NCI-H1105 treated with DMSO at 0.1 percent for 48 hours (cell line): ENCODE measurements at places on chromosomes 2 and 18.

GRCh38 chr2:134421556-134422328, 167.9 kb downstream of the MGAT5 start:
- no peak for DNase-seq

DNA sequence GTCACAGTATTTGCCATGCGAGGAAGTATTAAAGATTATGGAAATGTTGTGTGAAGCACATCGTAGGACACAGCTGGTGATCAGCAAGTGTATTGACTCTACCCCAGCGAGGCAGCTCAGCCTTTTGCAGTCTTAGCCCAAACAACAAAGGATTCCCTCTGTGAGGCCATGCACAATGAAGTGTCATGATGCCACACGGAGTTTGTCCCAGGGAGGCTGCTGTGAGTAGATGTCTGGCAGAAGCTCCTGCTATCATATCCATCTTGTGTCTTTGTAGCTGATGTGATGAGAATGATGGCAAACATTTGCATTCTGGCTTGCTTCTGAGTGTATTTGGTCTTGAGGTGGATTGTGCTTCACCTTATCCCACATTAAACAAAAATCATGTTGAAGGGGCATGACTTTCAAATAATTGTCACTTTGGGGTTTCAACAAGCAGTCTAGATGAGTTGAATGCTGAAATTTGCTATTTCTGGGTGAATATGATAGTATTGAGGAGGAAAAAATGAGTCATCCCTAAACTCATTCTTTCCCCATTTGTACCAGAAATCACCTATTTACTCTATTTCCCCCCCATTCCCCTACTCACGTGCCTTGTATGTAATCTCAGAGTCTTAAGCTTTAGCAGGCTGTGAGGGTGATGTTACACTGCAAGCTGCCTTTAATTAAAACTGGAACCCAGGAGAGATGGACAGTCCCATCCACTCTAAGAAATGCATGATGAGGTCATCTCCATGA, 273.5 kb downstream of the RNF144A start:
- DNase-seq, result no peak

DNA sequence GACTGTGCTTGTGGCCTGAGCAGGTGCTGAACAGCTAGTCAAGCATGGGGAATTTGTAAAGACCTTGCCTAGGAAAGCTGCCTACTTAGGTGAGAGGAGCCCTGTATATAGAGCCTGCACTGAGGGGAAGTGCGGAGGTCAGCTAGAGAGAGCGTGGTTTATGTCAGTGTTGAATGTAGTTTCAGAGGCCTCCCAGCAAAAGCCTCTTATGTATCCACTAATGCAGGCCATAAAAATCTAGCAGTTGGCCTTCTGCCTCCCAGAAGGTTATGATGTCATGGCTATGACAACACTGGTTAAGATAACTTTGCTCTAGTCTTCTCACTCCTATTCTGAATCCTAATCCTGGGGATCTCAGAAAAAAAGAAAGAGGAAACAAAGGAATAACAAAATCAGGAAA, 88.9 kb downstream of the ASXL3 start:
- DNase-seq, result no peak

DNA sequence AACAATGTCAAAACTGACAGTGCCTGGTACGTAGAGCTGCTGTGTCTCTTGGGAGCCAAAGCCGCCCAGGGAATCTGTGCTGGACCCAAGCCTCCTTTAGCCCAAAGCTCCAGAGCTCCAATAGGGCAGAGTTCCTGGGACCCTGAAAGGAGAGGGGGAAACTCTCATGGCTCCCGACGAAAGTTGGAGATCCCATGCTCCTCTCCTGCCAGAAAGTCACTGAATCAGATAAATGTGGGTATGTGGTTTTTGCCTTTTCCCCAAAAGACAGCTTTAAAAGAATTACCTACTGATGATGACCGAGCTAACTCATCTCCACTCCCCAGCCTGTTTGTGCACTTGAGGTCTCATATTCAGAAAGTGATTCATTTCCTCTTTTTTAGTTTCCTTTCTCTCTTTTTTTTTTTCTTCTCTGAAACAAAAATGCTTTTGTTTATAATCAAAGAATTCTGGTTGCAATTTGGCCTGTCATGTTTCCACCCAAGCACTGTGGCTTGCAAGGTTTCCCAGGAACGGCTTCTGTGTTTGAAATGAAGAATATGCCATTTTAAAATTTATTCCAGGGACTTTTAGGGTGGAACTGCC, 14.1 kb upstream of the PMAIP1 start:
- no peak for DNase-seq

DNA sequence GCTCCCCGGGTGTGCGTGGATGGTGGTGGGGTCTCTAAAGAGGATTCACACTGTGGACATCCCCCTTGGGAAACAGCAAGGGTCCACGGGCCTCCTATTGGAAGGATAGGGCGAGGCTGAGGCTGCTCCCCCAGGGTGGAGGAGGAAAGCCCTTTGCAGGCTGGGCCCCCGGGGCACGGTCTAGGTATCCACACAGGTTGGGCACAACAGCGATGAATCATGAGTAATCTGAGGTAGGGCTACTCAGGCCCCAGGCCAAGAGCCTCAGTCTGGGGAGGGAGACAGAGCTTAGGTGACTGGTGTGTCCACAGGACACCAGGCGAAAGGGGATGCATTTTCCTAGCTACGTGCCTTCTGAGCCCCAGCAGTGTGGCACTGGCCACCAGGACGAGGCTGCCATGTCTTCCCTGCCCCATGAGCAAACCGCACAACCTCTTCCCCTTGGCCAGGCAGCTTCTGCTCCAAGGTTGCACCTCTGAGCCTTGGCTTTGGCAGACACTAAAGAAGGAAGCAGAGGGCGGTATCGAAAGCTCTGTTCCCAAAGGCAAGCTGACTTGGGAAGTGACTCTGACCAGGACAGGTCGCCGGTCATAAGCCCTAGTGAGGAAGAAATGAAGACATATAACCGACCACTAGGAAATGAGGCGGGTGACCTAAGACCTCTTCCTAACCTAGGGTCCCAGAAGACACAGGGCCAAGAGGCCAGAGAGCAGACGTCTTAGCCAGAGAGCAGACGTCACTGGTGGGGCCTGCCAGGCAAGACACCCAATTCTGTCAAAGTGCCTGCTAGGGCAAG, 14.6 kb upstream of the SEMA4C start:
- DNase-seq, result no peak

DNA sequence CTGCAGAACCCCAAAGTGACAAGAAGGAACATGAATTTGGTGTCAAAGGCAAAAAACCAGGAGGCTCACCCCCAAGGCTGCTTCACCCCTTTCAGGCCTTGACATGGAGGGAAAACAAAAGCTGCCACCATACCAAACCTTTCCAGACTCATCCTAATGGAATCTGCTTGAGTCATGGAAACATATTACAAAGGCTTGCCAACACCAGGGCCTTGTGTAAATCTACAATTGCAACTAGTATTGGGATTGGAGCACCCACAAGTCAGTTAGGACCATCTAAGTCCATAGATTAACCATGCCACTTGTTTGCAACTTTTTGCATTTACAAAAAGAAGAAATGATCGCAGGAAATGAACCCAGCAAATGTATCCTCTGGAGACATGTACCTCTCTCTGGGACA, 297.6 kb downstream of the CDCA7 start:
- DNase-seq, result no peak

- DNase-seq, result no peak
Measured at GRCh38 chr2:133953524-133953923, 300.3 kb upstream of the MGAT5 start.

- DNase-seq, result no peak
Measured at GRCh38 chr2:98823196-98824170, 92.6 kb upstream of the MGAT4A start.

GRCh38 chr2:168525020-168525419, 68.9 kb downstream of the CERS6 start:
- no peak for DNase-seq

DNA sequence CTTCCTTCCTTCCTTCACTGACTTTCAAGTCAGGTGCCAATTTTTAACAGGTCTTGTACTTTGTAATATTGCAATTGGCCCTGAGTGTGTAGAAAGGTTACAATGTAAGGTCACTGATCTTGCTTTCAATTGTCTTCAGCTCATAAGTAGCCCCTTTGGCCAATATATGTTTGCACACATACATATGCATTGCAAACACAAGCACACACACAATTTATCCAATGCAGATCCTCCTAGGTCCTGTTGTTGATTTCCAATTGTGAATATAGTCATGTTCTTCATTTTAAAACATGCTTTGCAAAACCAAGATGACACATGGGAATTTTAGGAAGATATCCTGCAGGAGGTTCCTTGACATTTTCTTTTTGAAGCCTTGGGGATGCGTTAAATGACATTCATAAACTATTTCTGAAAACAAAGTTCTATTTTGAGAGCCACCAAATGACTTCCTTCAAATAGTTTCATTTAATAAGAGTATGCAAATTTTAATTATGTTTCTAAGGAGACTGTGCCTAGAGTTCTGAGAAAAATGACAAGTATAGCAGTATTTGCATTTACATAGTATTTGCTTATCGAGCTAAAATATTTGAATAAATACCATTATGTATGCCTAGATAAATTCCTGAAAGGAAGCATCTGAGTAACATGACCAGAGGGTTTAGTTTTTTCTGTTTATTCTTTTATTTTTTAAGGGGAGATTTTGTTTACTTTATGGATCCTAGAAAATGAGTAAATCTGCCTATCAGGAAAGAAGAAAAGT, 117.1 kb upstream of the TMEFF2 start:
- DNase-seq, result no peak

DNA sequence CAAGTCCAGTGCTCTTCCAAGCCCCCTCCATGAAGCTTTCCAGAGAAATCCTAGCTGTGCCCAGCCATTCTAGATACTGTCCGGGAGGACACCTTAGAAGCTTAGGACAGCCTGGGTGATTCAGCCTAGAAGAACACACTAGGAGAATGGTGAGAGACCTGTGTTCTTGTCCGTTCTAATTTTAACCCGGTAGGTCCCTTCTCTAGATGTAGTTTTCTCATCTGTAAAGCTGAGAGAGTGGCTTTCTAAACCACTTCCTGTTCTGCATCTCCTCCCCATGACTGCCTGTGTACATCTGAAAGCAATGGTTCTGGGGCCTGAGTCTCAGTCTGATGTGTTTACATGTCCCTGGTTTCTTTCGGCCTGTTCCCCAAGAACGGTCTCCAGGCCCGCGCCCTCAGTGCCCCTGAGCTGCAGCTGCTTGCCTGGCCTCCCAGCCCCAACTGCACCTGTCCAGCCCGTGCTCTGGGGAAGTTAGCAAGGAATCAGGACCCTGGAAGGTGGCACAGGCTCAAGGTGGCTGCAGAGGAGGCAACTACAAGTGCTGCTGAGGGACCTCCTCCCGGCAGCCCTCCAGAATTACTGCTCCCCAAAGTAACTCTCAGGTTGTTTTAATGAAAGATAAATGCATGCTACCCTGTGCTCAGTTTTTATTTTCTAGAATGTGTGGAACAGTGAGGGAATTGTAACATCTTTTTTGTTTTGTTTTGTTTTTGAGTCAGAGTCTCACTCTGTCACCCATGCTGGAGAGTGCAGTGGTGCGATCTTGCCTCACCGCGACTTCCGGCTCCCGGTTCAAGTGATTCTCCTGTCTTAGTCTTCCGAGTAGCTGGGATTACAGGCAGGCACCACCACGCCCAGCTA, 105.9 kb downstream of the LBH start:
- DNase-seq, result no peak

- no peak for DNase-seq
Measured at GRCh38 chr2:204033611-204034495, 97.3 kb downstream of the ICOS start.

GRCh38 chr2:177265824-177266817, 1.6 kb upstream of the NFE2L2 start:
- no peak for DNase-seq

GRCh38 chr2:49260979-49261538, 106.7 kb upstream of the FSHR start:
- DNase-seq, result no peak

- no peak for DNase-seq
Measured at GRCh38 chr2:174568425-174568824, 29.2 kb downstream of the WIPF1 start.

DNA sequence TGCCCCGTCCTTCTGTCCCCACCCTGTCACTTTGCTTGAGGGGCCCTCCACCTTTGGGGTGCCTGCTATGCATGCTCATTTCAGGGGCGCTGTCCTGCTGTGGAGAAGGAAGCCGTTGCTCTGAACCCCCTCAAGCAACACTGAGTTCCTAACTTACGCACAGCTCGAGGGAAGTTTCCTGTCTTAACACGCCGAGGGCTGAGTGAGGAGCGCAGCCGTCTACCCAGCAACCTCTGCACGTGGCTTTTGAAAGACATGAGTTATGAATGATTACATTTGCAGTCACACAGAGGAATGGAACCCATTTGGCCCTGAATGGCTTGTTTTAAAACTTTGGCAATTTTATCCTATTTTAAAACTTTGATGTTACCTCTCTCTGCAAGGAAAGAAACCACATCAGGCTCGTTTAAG, 14.0 kb downstream of the RAMP1 start:
- DNase-seq, result no peak

- no peak for DNase-seq
Measured at GRCh38 chr2:45567974-45568789, 42.9 kb downstream of the SRBD1 start.

GRCh38 chr2:136226903-136227302, 109.0 kb upstream of the CXCR4 start:
- no peak for DNase-seq

DNA sequence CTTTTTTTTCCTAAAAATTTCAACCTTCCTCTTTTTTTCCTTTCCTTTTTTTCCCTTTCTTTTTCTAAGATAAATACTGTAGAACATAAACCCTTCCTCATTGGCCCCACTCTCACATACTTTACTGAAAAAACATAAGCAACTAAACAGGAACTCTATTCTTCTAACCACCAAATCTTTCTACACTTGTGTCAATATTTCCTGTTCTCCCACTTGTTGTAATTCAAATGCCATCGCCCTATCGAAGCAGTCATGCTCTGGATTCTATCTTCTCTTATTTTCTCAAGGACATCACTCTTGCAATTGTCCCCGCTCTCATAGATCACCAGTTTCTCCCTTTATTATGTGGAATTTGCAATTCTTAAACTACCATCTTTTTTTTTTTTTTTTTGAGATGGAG, 20.2 kb upstream of the SSB start:
- DNase-seq, result no peak

- DNase-seq, result no peak
Measured at GRCh38 chr2:170025223-170025622, 152.7 kb upstream of the MYO3B start.

- no peak for DNase-seq
Measured at GRCh38 chr2:37795938-37796337, 124.5 kb upstream of the CDC42EP3 start.

DNA sequence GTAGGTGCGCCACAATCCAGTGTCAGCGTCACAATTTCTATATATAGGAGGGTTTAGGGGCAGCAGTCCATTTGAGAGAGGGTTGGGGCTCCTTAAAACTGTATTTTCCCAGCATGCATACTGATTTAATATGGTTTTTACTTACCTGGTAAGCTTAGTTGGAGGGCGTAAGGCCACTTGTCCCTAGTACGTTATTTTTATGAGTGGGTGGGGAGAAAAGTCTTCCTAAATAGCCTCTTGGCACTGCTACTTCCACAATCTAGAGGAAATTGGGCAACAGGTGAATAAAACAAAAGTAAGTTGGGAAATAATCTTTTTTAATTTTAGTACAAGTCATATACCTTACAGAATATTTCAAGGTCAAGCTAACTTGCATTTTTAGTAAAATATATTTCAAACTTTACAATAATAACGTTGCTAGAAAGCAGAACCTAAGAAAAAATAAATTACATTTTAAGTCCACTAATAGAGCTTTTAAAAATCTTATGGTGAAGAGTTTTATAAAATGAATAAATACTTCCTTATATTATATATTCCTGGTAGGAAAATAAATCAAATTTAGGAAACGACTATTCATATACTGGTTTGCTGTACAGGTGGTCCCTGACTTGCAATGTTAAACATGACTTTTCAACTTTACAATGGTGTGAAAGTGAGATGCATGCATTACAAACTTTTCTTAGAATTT, 20.9 kb downstream of the DHRS9 start:
- no peak for DNase-seq

GRCh38 chr2:18976168-18976961, 382.1 kb downstream of the OSR1 start:
- peak; percentile 14 for DNase-seq
